ENCODE measurements at places on chromosomes 11 and 22.
A peak's percentile ranks its signal among the peaks of the same experiment; 100 is the strongest.

- DNase-seq: no peak
These were observed 49.7 kb upstream of the TOP3B start for GRCh38 chr22:22032099-22032905.

DNA sequence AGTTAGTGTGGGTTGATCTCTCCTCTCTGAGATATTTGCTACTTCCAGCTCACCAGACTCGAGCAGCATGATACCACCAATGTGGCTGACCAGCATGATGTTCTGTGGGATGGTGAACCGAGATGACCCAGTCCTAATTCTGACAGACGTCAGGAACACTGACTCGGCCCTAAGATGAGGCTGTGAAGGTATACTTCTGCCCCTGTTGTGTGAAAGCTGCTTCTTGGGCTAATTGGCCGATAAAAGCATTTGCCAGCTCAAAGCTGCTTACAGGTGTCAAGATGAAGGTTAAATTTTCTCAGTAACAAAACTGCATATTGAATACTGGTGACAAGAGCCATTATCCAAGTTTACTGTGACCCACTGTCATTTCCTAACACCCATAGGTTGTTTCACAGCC is 151.4 kb downstream of the BRD1 start:
- no peak for DNase-seq

DNA sequence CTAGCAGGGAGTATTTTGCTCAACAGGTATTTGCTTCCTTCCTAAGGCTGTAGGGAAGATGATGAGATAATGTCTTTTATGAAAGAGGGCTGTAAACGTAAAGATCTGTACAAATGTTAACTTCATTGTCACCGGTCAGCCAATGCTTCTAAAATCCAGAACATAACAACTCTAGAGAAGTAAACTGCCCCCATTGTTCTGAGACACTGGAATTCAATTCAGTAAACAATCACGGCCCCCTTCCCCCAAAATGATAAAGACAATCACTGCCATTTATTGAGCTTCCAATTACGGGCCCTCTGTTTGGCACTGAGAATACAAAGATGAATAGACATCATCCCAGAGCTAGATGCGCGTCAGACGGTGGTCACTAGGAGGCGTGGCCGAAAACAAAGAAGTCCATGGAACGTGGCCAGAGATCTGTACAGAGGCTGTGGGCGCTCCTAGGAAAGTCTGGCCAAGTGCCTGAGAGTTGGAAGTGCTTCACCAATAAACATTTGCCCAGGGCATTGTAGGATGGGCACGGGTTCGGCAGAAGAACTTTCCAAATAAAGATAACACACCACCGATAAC is 576 bp downstream of the TMEM258 start:
- DNase-seq: peak; percentile 81

GRCh38 chr11:62033191-62034035 is 66.0 kb upstream of the FTH1 start:
- DNase-seq: peak; percentile 62

DNA sequence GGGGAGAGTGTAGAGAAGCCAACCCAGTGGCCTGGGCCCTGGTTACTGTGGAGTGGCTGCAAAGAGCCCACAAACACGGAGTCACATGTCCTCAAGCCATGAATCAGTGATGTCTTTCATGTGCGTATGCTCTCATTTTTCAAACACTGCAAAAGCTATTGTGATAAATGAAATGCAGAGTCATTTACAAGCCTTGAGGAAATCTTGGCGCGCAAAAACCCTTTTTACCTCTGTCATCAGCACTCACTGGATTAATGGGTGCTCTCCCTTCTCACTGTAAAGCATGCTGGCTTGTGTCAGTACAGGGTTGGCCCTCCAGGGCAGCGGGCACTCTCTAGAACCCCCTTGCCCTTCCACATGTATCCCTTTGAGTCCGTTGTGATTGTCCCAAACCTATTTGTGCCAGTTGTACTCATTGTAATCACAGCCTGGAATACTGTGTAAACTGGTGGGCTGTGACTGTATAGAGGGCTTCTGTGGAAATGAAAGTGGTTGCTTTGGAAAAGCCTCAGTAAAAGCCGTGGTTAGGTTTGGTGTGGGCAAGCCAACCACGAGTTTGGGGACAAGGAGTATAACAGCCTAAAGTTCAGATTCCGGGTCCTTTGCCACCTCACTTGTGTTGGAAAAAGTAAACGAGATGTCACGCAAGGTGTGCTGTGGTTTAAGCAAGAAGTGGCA is 10.4 kb downstream of the GNAZ start:
- DNase-seq: no peak

GRCh38 chr11:770642-771616 is 6.4 kb downstream of the GATD1 start:
- DNase-seq: no peak

DNA sequence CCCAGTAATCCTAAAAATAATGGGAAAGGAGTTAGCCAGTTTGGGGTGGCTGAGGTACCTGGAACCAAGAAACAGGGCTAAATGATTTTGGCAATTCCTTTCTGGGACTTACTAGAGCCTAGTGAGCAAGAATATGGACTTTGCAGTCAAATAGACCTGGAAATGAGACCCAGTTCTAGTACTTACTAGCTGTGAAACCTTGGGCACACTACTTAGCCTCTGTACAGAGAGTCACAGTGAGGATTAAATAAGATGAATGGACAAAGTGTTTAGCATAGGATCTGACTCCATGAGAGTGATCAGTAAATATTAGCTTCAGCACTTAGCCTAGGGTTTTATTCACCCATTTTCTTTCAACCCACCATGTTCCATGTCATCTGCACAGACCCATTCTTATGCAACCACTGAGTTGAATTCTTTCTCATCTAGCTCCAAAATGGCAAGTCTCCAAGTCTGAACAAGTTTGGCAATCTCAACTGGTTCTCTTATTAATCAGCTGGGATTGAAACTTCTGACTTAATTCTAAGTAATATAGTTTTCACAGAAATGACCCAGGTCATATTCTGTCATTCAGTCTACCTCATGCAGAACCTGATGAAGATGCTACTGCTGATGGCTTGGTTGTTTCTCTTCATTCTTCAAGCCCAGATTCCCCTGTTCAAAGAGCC is 15.0 kb upstream of the SORL1 start:
- no peak for DNase-seq

DNA sequence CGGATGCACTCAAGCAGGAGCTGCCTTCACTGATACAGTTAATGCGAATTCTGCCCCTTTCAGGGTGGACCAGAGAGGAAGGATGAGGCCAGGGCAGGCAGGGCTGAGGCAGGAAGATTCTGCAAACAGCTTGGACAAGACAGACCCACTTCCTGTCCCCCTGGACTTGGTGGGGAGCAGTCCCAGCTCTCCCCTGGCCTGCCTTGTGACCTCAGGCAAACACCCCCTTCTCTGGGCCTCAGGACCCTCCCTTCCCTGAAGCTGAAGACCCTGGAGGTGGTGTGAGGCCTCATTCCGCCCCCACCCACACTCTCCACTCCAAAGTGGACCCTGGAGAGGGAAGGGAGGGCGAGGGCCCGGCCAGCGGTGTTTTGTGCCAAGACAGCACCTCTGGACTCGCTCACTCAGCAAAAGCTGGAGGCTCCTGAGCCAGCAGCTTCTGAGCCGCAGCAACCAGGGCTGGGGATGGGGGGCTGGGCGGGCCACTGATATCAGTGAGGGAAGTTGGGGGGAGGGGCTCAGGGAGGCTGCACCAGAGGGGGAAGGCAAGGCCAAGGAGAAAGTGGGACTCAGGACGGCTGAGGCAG is 8.5 kb downstream of the RAB3IL1 start:
- DNase-seq: peak; percentile 69

DNA sequence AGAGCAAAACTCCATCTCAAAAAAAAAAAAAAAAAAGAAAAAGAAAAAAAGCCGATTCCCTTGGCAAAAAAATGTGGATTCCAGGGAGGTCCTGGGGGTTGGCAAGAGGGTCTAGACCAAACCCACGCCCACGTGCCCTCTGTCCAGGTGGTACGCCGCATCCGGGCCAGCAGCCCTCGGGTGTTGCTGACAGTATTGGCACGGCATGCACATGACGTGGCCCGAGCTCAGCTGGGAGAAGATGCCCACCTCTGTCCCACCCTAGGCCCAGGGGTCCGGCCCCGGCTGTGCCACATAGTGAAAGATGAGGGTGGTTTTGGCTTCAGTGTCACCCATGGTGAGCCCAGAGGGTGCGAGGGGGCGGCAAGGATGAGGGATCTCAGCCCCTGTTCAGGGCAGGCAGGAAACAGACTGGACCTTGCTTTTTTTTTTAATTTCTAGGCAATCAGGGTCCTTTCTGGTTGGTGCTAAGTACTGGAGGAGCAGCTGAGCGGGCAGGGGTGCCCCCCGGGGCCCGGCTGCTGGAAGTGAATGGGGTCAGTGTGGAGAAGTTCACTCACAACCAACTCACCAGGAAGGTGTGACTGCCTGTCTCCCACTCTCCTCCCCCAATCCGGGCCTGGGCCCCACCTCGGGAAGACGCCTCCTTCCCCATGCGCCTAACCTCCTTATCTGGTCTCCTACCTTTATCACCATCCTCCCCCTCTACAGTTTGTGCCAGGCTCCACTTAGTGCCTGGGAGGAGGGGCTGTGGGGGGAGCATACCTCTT is 2.0 kb downstream of the NHERF4 start:
- DNase-seq: no peak

DNA sequence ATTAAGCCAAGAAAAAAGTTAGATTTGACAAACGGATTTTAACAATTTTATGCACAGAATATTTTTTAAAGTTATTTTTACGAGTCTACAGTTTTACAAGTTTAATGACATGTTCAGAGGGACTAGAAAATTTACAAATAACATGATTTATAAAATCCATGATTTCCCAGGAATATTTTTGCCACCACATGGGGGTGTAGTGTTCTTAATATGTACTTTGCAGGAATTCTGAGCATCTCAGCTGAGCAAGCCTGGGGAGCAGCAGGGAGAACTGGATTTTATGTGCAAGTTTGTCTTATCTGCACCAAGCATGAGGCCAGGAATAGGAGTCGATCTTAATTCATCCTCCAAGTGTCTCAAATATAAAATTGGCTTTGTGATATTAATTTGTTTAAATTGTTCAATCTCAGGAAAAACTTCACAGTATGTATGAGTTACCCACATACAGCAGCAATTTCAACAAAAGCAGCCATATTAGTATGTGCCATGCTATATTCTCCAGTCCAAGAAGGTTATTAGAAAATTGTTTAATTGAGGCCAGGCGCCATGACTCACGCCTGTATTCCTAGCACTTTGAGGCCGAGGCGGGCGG is 826.3 kb downstream of the DLG2 start:
- peak; percentile 70 for DNase-seq

GRCh38 chr11:11814614-11815452 is 26.9 kb upstream of the USP47 start:
- DNase-seq: no peak

DNA sequence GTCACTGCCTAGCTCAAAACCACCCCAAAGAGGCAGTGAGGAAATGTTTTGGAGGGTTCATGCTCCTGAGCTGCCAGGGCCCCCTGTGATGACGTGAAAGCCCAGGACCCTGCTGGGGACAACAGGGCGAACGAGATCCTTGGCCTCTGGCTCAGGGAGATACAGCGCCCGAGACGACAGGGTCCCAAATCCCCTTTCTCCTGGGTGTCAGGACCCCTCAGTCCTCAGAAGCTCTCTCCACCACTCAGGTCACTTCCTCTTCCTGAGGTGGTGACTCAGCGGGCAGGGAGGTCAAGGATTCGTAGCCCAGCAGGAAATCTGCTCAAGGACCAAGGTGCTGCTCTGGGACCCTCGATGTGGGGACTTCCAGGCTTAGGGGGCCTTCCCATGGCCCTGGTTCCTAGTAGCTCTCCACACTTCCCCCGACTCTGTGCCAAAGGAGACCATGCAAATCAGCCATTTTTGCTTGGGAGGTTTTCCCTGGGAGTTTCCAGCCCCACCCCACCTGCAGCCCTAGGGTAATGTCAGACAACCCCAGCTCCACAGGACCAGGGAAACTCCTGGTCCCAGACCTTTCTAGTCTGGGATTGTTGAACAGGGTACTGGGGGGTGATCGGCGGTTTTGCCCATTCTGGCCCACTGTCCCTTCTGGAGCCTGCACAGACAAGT is 12.8 kb downstream of the BCL9L start:
- DNase-seq: peak; percentile 56

GRCh38 chr11:19712281-19713195 is at the start of gene NAV2:
NAV2 (plus strand) TSS chr11:19712837; CDS start chr11:19713696, 859 bp downstream.
- DNase-seq: peak; percentile 71

DNA sequence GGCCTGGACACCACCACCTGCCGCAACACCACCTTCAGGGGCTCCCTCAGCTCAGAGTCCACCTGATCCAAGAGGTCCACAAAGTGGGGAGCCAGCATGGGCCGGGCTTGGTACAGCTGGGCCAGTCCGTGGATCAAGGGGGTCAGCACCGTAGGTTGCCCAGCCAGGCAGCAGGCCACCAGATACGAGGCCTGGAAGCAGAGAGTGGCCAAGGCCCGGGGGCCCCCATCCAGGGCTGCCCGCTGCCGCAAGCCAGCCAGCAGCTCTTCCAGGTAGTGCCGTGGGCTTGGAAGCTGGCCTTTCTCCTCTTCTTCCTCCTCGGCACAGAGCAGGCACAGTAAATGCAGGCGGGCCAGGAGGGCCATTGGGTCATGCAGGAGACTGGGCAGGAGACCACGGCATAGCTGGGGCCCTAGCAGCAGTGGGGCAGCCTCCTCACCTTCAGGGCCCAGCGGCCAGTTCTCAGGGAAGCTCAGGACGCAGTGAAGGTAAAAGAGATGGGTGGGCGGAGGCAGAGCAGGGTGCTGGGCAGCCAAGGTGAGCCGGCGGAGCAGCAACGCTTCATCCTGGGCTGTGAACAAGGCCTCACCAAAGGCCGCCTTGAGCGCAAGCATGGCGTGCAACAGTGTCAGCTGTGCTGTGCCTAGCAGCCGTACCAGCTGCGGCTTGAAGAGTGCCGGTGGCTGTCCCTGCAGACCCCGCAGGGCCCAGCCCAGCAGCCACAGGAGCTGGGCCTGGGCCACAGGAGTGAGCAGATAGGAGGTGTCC is 1.7 kb downstream of the AP5B1 start:
- no peak for DNase-seq
